Gastrocnemius medialis (tissue), 4 donors: ENCODE measurements at places on chromosomes 6 and 20. TPM values are rescaled to one million over a fixed set of nuclear protein-coding genes. Genes with fewer than 3 reads are reported as not detected.

BPIFB1 gene
- total RNA-seq = not detected

IMPG1 gene
- total RNA-seq = not detected

RFX6 gene
- total RNA-seq = not detected

RALGAPB gene
- total RNA-seq = 24.1 TPM

XKR7 gene
- total RNA-seq = not detected

MTO1 gene
- total RNA-seq = 16.9 TPM

SLC17A3 gene
- not detected for total RNA-seq

SMOC2 gene
- 7.2 TPM for total RNA-seq

OR2H1 gene
- total RNA-seq = not detected

FERMT1 gene
- not detected for total RNA-seq

RSPO3 gene
- total RNA-seq = 4.8 TPM

- no peak overlapping the region for H3K27ac ChIP-seq
- no peak for DNase-seq
- no peaks in the 10 kb centered on the region for H3K4me1 ChIP-seq
Measured at GRCh38 chr6:121897337-121897760, 461.9 kb downstream of the GJA1 start.

DNA sequence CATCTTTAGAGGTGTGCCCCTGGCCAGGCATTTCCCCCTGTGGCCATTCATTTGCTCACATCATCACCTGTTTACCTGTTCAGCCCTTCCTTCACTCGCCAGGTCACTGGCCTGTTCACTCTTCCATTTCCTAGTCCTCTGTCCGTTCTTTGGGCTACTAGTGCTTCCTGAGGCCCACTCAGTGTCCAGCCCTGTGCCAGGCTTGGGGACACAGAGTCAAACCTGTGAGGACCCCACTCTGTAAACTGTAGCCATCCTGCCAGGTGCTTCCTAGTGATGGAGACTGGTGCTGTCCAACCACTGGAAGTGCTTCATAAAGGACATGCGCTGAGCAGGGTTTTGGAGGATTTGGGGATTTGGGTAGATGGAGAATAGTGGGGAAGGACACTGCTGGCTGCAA is 3.5 kb downstream of the DLGAP4 start:
- H3K4me1 ChIP-seq = peaks cover 4% of the 10 kb centered on the region
- no peaks in the 10 kb centered on the region for H3K36me3 ChIP-seq
- H3K27me3 ChIP-seq = peaks cover 55% of the 10 kb centered on the region
- no peak overlapping the region for H3K4me3 ChIP-seq

- no peak overlapping the region for H3K27ac ChIP-seq
- H3K4me1 ChIP-seq = peaks cover 16% of the 10 kb centered on the region
- no peak for DNase-seq
- no peaks in the 10 kb centered on the region for H3K36me3 ChIP-seq
- H3K4me3 ChIP-seq = no peak overlapping the region
Measured at GRCh38 chr20:21179757-21180156, 53.9 kb downstream of the KIZ start.

DNA sequence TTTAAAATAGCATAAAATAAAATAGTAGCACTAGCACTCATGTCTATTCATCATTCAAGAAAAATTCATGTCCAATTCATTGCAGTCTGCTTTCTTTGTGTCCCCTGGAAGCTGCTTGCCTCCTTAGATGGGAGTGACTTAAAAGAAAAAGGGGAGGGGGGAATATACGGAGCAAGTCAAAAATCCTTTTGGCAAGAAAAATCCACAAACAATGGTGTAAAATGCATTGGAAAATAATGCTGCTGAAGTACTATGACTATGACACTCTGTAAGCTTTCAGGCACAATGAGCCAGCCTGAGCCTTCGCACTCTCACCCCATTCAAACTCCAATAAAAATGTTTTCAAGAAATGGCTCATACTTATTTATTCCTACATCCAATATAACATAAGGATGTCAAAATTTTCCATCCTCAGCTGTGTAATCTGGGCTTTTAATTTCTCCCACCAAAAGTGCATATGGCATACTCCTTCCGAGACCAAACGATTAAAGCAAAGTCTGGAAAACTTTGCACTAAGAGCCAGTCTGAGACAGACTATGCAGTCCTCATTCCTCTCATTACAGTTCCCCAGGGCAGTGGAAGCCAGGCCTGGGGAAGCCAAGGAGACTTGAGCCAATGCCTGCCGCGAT is 790 bp downstream of the NEDD9 start:
- peak overlapping the region; percentile 64 for H3K4me3 ChIP-seq
- DNase-seq = no peak
- peak overlapping the region; percentile 74 for H3K27ac ChIP-seq
- no peaks in the 10 kb centered on the region for H3K27me3 ChIP-seq
- peaks cover 12% of the 10 kb centered on the region for H3K4me1 ChIP-seq

- no peaks in the 10 kb centered on the region for H3K36me3 ChIP-seq
- no peak for DNase-seq
- H3K4me3 ChIP-seq = no peak overlapping the region
- no peaks in the 10 kb centered on the region for H3K4me1 ChIP-seq
Measured at GRCh38 chr6:135210632-135211305, 29.7 kb downstream of the MYB start.

DNA sequence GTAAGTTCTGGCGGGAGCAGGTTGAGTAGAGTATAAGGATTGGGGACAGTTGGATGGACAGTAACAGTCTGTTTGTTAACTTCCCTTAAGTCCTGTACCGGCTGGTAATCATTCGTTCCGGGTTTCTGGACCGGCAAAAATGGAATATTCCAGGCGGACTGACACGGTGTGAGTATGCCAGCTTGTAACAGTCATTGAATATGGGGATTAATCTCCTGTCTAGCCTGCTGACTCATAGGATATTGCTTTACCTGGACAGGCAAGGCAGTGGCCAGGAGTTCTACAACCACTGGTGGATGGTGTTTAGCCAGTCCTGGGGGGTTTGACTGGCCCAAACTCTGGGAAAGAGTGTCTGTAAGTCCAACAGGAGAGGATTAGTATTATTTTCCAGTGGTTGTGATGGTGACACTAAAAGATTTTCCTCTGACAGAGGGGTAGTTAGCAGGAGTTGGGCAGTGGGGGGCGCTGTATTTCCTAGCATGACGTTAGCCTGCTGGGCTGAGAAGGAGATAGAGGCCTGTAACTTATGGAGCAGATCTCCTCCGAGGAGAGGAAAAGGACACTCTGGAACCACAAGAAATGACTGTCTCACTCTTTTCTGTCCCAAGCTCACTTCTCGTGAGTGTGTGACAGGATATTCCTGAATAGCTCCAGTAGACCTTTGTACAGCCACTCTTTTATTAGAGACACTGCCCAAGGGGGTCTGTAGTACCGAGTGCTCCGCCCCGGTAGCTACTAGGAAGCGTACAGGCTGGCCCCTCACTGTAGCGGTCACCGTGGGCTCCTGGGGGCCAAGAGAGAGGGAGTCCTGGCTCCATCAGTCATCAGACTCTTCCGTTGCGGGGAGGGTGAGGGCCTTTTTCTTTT is 152.2 kb downstream of the TRIM27 start:
- peaks cover 97% of the 10 kb centered on the region for H3K27me3 ChIP-seq
- no peak for DNase-seq
- H3K4me1 ChIP-seq = no peaks in the 10 kb centered on the region
- H3K36me3 ChIP-seq = no peaks in the 10 kb centered on the region
- no peak overlapping the region for H3K4me3 ChIP-seq

DNA sequence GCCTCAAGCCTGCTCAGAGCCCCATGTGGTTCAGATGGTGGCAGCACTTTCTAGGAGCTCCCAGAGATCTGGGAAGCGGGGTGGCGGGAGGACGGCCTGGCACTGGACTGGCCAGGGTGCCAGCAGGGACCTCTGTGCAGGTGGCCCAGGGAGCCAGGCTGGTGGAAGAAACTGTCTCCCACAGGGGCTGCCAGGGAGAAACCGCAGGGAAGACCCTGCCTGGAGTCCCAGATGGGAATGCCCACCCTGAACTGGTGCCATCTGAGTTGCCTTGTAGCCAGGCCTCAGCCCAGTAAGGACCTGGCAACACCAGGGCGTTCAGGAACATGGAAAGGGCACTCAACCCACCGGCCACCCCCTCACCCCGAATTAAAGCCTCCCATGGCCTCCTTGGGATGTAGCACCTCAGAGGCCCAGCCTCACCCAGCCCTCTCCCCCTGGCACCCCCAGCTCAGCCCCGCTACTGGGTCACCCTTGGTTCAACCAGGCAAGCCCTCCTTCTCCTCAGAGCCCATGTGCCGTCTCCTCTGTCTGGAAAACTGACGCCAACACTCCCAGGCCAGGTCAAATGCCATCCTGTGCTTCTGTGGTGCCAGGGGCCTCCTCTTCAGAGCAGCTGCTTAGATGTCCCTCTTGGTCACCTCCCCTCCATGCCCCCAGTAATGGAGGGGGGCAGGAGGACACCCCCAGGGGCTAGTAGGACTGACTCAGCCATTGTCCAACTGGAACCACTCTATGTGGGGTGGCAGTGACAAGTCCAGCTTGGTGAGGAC is 5.9 kb upstream of the C20orf144 start:
- H3K27ac ChIP-seq = no peak overlapping the region
- no peaks in the 10 kb centered on the region for H3K36me3 ChIP-seq
- H3K4me3 ChIP-seq = no peak overlapping the region
- no peaks in the 10 kb centered on the region for H3K27me3 ChIP-seq

DNA sequence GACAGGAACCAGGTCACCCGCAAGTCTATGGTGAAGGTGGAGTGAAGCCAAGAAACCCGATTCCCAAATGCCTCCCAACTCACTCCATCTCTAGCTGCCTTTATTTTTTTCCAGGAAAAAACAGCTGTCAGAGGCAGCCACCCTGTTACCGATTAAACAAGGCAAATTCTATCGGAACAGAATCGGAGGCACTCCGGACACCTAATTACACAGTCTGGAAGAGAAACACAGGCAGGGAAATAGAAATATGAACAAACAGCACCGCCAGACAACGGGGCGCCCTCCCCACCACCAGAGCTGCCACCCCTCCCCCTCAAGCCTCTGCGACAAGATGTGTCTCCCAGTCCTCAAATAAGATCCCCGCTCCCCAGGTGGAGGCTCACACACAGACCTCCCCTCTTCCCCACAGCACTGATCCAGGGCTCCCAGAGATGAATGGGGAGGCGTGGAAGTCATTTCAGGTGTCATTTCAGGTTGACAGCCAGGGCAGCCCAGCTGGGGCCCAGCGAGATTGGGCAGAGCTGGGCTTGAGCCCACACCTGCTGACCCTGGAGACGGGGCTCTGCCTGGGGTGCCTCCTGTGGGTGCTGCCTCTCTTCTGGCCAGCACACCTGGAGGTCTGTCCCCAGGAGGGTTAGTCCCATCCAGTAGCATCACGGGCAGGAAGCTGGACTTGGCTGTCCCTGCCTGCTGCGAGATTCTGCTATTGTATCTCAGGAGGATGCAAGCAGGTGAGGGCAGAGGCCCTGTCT is 19.8 kb upstream of the VSTM2L start:
- H3K36me3 ChIP-seq = no peaks in the 10 kb centered on the region
- H3K27ac ChIP-seq = no peak overlapping the region
- H3K4me1 ChIP-seq = no peaks in the 10 kb centered on the region
- peaks cover 34% of the 10 kb centered on the region for H3K27me3 ChIP-seq
- no peak overlapping the region for H3K4me3 ChIP-seq

DNA sequence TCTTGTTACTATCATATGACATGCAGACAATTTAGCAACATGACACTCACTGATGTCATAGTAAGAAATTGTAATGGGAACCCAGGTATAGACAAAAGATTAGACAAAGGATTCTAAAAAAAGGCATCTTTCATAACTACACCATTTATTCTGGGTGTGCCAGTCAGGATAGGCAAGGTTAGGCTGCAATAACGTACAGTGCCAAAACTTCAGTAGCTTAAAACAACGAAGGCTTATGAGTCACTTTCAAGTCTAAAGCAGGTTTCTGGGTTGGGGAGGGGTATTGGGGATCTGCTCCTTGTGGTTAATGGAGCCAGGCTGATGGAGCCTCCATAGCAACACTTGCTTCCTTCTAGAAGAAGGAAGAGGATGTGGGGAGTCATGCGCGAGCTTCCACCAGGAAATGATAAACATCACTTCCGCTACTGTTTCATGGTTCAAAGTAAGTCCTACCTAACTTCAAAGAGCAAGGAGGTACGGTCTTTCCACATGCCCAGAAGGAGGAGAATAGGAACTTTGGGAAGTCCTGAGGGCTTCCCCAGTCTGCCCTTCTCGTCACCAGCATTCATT is 2.0 kb upstream of the GTSF1L start:
- DNase-seq = no peak
- H3K36me3 ChIP-seq = no peaks in the 10 kb centered on the region
- no peak overlapping the region for H3K27ac ChIP-seq
- H3K4me3 ChIP-seq = no peak overlapping the region
- H3K27me3 ChIP-seq = no peaks in the 10 kb centered on the region
- H3K4me1 ChIP-seq = no peaks in the 10 kb centered on the region

- H3K27me3 ChIP-seq = peaks cover 74% of the 10 kb centered on the region
- peak overlapping the region; percentile 13 for H3K4me3 ChIP-seq
- H3K36me3 ChIP-seq = no peaks in the 10 kb centered on the region
- peak overlapping the region; percentile 47 for H3K27ac ChIP-seq
- no peak for DNase-seq
Measured at GRCh38 chr6:28211840-28212509, 13.1 kb upstream of the ZSCAN9 start.

GRCh38 chr20:52175840-52176239 is 15.7 kb downstream of the ZFP64 start:
- no peaks in the 10 kb centered on the region for H3K4me1 ChIP-seq
- no peaks in the 10 kb centered on the region for H3K36me3 ChIP-seq
- H3K27ac ChIP-seq = no peak overlapping the region
- no peaks in the 10 kb centered on the region for H3K27me3 ChIP-seq
- H3K4me3 ChIP-seq = no peak overlapping the region
- no peak for DNase-seq

DNA sequence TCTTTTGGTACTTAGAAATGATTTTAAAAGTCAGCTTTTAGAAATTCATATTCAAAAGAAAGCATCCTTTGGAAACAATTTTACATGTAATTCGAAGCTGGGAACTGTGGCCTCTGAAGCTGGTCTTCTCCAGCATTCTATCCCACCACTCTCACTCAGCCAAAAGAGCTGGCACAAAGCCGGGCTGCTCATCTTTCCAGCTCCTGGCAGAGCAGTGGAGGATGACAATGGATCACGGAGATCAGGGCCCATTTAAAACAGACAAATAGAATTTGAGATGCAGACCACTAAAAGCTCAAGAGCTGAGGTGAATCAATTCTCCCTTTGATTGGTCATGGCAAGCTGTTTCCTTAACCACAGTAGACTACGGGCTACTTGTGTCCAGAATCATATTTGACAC is 60.6 kb downstream of the OTOR start:
- no peaks in the 10 kb centered on the region for H3K36me3 ChIP-seq
- H3K27me3 ChIP-seq = no peaks in the 10 kb centered on the region
- H3K27ac ChIP-seq = no peak overlapping the region
- no peaks in the 10 kb centered on the region for H3K4me1 ChIP-seq

DNA sequence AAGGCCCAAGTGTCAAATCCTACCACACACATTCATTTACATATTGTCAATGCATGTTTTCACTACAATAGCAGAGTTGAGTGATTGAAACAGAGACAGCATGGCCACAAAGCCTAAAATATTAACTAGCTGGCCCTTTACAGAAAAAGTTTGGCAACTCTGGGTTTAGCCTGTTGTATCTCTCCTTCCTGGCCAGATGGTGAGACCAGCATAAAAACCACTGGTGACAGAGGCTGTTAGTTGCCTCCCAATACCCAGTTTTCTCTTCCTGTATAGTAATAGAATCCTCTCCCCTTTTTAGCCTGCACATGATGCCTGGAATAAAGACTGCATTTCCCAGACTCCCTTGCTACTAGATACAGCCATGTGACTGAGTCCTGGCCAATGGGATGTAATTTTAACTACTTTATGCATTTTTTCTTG is 100.0 kb upstream of the TAB2 start:
- H3K27ac ChIP-seq = no peak overlapping the region
- no peak for DNase-seq
- H3K4me3 ChIP-seq = no peak overlapping the region
- H3K4me1 ChIP-seq = no peaks in the 10 kb centered on the region
- H3K27me3 ChIP-seq = no peaks in the 10 kb centered on the region
- H3K36me3 ChIP-seq = no peaks in the 10 kb centered on the region

- no peak overlapping the region for H3K4me3 ChIP-seq
- H3K27ac ChIP-seq = no peak overlapping the region
- no peaks in the 10 kb centered on the region for H3K27me3 ChIP-seq
Measured at GRCh38 chr20:3037654-3038053, 5.8 kb upstream of the GNRH2 start.
